ENCODE measurements at places on chromosomes 1 and 21.

GRCh38 chr1:200903793-200904192, 9.1 kb downstream of the INAVA start:
- DNase-seq = no peak

- DNase-seq = no peak
These were observed 64.8 kb downstream of the DHRS3 start for GRCh38 chr1:12552951-12553921.

GRCh38 chr1:151289991-151290708, 8.1 kb downstream of the ZNF687 start:
- no peak for DNase-seq

DNA sequence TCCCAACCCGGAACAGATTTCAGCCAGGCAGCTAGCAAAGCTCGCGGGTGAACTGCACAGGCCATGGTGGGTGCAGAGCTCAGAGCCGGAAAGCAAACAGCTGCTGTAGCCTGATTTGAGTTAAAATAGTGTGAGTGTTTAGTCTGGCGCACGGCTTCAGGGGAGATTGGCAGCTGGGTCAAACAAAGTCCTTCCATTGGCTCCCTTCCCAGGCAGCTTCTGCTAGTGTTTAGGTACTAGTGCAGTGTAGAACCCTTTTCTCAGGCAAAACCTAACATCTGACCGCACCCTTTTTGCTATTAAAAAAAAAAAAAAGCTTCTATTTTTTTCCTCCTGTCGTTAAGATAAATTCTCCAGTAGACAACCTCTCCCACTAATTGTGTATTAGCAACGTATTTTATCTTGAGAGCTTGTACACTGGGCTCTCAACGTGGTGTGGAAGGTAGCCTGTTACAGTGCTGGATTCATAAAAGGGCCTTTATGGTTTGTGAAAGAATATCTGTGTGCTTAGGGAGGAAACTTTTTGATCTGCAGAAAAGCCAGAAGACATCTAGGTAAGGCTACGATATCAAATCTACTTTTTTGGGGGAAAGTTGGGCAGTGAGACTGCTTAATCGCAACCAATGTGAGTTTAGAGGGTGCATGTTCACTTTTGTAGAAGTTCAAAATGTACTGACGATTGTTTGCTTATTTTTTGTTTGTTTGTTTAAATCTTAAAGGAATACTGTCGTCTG, 689.6 kb downstream of the USP25 start:
- no peak for DNase-seq

- no peak for DNase-seq
These were observed 5.8 kb upstream of the LORICRIN start for GRCh38 chr1:153253693-153254092.

DNA sequence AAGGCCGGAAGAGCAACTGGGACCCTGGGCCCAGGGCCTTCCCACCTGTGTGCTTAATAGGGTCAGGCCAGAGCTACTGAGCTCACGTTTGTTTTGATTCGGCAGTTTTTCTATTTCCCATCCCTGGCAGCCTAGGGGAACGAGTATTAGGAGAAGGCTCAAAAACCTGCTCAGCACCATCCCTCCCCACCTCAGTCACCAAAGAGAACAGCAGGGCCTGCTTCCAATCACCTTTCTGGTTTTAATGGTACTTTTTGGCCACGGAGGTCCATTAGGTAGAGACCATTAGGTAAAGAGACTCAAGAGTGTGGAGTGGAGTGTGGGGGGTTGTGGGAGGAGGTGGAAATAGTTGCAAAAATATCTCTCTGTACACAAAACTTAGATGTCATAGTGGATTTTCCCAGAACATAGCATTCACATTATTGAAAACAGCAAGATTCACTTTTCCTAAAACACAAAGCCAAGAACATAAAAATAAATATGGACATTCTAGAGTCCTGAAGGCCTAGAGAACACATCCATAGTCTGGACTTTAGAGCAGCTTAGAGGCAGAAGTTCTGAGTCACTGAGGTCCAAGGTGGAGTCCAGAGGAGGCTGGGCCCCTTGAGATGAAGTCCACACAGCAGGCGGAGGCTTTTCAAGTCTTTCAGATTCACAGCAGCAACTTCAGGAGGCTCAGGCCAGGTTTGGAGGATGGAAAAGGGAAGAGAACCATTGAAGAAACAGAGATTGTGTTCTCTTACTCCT, 19.5 kb downstream of the NUAK2 start:
- no peak for DNase-seq

- no peak for DNase-seq
These were observed 214.2 kb upstream of the DMRTA2 start for GRCh38 chr1:50637460-50637859.

DNA sequence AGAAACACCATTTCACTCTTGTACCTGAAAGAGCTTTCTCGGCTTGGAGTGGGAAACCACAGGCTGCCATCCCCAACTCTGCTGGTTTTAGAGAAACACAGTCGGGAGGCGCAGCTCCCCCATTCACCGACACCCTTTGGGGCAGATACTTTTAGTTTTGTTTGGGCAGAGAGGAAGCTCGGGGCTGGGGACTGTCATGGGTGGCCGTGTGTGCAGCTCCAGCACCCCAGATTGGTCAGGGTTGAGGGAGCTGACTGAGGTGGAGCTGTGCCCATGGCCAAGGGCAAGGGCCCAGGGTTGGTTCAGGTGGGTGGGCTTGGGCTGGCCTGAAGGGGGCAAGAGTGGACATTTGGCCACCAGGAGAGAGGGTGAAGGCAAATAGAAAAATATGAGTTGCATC, 163.1 kb downstream of the DYRK1A start:
- DNase-seq = no peak

DNA sequence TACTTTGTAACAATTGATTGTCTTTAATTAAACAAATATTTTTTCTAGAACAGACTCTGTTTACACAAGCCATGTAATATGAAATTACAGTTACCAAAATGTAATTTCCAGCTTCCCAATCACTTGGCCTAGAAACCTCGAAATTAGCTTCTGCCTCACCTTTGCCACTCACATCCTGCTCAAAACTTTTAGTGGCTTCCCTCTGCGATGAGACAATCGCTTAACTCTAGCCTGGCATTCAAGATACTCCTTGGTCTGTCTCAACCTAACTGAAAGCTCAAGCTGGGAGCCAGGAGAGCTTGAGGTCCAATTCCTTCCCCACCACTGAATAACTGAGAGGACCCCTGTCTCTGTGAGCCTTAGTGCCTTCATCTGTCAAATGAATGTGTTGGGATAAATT, 42.8 kb downstream of the GFI1 start:
- DNase-seq = no peak

GRCh38 chr1:179549368-179549700, 26.4 kb downstream of the NPHS2 start:
- DNase-seq = no peak

DNA sequence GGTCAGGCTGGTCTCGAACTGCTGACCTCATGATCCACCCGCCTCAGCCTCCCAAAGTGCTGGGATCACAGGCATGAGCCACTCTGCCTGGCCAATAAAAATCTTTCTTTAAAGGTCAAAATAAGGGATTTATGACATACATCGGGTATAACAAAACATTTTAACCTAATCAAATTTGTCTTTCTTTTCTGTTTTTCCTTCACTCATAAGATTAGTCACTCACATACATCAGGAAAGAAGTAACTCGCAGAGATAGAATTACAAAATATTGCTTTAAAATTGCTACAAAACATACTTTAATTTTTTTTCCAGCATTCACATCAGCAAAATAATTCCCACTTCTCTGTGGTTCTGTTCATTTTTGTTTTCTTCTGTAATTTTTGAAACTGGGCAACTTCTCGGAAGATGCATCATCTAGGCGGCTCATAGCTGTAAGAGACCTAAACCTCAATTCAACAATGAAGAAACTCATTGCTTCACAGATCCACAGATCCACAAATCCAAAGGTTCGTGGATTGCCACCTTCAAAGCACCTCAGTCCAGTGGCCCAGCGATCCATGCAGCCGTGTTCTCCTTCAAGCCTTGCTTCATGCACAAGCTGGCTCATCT, 39.7 kb downstream of the NEK2 start:
- DNase-seq = no peak

DNA sequence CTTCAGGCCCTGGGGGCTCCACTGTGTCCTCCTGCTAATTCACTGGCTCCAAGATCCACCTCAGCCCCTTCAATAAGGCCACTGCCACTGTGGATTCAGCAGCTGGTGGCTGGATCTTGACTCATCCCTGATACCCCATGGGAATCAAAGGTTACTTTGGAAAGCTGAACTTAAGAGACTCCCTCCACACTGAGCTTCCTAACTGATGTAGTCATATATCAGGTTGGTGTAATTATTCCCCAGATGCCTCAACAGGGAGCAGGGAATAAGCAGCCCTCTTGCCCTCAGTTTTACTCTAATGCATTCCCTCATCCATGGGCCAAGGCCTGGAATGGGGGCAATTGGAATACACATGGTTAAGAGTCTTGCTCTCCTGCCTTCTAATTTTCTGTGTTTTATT, 164.6 kb downstream of the FASLG start:
- DNase-seq = no peak

DNA sequence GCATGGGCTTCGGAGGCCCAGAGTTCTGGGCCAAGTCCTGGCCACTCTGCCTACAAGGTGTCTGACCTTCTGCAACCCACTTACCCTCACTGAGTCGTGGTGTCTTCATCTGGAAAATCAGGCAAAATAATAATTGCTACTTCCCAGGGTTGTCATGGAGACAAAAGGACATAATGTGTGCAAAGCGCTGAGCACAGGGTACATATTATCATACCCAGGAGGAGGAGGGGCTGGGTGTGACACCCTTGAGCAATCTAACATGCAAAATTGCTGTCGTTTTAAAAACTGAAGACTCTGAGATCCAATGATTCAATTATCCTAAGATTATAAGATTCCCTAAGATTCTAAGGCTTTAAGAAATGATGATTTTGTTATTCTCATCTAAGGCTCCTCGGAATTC, 459.5 kb downstream of the PTPRU start:
- DNase-seq = no peak

GRCh38 chr21:19767546-19767945, 1230.7 kb upstream of the NCAM2 start:
- DNase-seq = no peak

GRCh38 chr1:3330771-3331245, 123.7 kb upstream of the ARHGEF16 start:
- no peak for DNase-seq

DNA sequence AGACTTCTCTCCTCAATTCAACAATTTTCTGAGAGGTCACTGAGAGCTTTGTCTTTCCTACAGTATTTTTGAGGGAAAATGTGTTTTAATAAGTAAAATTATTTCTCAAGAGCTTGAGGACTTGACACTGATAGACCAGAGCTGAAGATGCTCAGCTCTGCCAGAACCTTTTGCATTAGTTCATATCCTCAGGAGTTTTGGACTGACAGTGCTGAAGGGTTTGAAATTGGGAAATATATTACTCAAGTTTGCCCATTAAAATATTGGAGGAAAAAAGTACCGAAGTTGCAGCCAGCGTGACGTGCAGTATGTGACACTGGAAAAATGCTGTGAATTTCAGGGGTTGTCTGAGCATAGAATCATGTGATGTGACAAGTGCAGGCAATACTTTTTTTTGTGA, 346.6 kb upstream of the DPYD start:
- DNase-seq = no peak

GRCh38 chr1:156914440-156914856, 6.0 kb upstream of the LRRC71 start:
- no peak for DNase-seq

GRCh38 chr1:183543619-183544204, 46.5 kb downstream of the NCF2 start:
- DNase-seq = no peak

- no peak for DNase-seq
These were observed 384.6 kb downstream of the PLPP3 start for GRCh38 chr1:56194701-56195300.

GRCh38 chr1:170874671-170875070, 60.7 kb upstream of the MROH9 start:
- DNase-seq = no peak

- DNase-seq = no peak
These were observed 507.1 kb downstream of the SMYD3 start for GRCh38 chr1:245999697-246000637.

DNA sequence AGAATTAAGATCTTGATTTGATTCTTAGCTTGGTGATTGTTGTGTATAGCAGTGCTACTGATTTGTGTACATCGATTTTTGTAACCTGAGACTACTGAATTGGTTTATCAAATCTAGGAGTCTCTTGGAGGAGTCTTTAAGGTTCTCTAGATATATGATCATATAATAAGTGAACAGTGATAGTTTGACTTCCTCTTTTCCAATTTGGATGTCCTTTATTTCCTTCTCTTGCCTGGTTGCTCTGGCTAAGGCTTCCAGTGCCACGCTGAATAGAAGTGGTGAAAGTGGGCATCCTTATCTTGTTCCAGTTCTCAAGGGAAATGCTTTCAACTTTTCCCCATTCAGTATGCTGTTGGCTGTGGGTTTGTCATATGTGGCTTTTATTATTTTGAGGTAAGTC, 61.5 kb upstream of the LYST start:
- no peak for DNase-seq

GRCh38 chr1:229614701-229615100, 11.2 kb downstream of the TAF5L start:
- no peak for DNase-seq

DNA sequence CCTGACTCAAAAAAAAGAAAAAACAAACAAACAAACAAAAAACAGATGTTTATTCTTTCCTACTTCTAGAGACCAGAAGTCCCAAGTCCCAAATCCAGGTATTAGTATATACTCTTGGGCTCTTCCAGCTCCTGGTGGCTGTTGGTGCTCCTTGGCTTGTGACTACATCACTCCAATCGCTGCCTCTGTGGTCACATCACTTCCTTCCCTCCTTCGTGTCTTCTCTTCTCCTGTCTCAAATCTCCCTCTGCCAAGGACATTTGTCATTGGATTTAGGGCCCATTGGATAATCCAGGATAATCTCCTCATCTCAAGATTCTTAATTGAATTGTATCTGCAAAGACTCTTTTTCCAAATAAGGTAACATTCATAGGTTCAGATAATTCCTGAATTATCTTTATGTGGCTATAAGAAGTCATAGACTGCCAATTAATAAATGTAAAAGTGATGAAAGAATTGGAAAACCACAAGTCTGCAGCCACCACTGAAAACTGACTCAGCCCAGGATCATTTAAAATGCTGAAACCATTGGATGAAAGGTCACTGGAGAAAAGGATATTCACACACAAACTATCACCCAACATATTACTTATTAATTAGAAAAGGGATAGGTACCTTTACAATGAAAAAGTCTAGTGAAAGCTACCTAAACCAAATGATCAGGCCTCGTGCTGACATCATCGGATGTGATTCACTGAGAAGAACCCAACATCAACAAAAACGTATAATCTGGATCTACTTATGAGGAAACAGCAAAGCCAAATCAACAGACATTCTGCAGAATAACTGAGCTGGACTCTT, 67.1 kb downstream of the ZNF281 start:
- DNase-seq = no peak
